Inflammatory macrophage (primary cell): ENCODE measurements at places on chromosomes 7 and 10.

GRCh38 chr7:76267894-76268183, 34.6 kb upstream of the HSPB1 start:
- no peak for DNase-seq

GRCh38 chr10:78849731-78850130, 219.0 kb upstream of the ZMIZ1 start:
- no peak for DNase-seq

- DNase-seq: peak; percentile 10
These were observed 186.8 kb downstream of the USP6NL start for GRCh38 chr10:11424456-11425295.

- no peak for DNase-seq
These were observed 540.2 kb downstream of the GATA3 start for GRCh38 chr10:8594711-8595110.

DNA sequence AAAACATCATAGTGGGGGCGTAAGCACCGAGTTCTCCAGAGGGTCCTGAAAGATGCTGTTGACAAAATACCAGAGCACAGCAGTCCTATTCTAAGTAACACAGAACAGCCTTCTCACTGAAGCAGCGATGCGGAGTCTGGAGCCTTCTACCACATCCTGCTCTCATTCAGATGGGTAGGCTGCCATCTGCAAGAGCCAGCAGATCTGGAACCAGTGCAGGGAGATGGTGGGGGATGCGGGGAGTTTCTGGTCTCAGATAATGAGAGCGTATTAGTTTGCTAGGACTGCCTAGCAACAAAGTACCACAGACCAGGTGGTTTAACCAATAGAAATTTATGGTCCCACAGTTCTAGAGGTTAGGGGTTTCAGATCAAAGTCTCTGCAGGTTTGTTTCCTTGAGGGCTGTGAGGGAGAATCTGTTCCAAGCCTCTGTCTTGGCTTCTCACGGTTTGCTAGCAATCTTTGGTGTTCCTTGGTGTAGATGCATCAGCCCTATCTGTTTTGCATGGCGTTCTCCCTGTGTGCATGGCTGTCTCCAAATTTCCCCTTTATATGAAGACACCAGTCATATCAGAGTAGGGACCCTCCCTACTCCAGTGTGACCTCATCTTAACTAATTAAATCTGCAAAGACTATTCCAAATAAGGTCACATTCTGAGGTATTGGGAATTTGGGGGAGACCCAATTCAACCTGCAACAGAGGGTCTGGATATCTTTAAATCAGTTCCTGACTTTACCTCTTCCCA, 52.0 kb upstream of the STEAP1B start:
- DNase-seq: no peak

DNA sequence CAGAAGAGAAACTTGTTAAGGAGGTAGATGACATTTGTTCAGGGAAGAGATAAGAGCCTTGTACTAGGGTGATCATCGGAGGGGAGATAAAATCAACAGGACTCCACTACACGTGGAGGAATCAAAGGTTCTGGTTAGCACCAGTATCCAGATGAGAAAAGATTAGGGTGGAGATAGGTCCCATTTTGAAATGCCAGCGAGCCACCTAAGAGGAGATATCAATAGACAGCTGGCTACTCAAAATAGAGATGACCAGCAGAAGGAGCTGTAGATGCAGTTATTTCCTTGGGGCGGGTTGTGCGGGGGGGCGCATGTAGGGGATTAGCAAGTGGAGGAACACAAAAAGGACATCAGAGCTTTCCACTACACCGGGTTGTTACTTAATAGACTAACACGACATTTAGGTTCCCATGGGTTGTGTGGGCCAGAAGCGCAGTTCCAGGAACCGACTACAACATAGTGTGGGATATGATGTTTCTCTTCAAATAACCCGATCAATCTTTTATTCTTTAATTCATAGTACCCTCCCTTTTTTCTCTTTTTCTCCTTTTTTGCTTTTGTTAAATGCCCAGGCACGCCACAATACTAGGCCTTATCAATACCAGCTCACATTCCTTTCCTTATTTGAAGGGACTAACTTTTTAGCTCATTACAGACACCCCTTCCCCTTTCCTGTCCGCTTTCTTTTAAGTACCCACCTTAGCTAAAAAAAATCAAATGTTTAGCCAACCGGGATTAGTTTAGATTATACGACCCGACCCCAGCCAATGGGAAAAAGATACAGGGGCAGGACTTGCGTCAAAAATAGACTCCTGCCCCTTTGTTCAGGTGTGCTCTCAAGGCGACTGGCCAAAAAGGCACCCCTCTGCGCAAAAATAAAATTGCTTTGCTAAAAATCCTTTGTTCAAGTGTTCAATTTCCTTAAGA, 2.0 kb upstream of the KIF11 start:
- DNase-seq: peak; percentile 48

- no peak for DNase-seq
These were observed 98.7 kb downstream of the RNF216 start for GRCh38 chr7:5682551-5683279.

- DNase-seq: peak; percentile 82
These were observed 112.4 kb downstream of the ELMO1 start for GRCh38 chr7:37336259-37336658.

DNA sequence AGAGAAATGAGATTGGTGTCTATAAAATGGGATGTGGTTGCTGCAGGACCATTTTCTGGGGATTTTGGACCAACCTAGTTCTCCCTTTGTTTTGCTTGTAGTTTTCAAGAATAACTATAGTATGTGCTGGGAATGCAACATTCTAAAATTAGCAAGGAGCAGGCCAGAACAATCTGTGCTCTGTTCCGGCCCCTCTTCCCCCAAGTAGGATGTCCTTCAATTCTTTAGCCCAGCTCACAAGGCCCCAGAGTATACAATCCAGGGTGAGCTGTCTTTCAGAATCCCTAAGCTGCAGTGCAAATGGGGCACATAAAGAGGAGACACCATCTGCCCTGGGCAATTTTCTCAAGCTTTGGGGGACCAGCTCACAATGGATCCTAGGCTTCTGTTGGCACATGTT, 809.1 kb downstream of the TNS3 start:
- no peak for DNase-seq
